Glutamatergic neuron (in vitro differentiated cells): ENCODE measurements at places on chromosomes 6 and 20.
A peak's percentile ranks its signal among the peaks of the same experiment; 100 is the strongest.

GRCh38 chr6:54085047-54085446 lies 26.2 kb upstream of the MLIP start:
- DNase-seq, result no peak

DNA sequence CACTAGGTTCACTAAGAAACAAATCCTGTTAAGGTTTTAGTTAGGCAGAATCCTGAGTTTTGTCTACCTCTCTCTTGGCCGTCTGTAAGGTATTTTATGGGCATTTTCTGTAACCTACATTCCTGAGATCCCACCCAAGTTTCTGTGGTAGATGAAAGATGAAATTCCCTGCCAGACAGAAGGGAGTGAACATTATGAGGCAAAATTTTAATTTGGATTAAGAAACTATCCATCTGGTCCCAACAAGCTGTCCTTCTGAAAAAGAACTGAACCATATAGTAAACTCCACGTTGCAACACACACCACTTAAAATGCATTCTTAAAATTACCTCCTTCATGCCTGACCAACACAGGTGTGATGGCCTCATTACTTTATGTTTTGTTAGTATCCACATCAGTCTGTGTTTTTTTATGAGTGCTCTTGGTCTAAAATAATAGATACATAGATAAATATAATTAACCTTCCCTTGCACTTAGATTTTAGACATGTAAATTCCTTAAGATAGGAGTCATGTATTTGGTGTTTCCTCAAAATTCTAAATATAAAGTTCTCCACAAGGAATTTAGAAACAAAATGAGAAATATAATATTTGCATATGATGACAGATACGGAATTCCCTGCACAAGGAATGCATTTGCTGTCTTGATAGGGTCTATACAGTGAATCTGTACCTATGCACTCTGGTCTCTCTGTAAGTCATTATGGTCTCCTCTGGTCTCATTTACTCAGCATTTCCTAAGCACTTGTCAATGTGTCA lies 86.5 kb downstream of the CHD6 start:
- no peak for DNase-seq

- no peak for DNase-seq
Observed at GRCh38 chr20:49893242-49894072, 21.9 kb downstream of the SPATA2 start.

- DNase-seq, result no peak
Observed at GRCh38 chr6:34152042-34152524, 6.2 kb upstream of the GRM4 start.

DNA sequence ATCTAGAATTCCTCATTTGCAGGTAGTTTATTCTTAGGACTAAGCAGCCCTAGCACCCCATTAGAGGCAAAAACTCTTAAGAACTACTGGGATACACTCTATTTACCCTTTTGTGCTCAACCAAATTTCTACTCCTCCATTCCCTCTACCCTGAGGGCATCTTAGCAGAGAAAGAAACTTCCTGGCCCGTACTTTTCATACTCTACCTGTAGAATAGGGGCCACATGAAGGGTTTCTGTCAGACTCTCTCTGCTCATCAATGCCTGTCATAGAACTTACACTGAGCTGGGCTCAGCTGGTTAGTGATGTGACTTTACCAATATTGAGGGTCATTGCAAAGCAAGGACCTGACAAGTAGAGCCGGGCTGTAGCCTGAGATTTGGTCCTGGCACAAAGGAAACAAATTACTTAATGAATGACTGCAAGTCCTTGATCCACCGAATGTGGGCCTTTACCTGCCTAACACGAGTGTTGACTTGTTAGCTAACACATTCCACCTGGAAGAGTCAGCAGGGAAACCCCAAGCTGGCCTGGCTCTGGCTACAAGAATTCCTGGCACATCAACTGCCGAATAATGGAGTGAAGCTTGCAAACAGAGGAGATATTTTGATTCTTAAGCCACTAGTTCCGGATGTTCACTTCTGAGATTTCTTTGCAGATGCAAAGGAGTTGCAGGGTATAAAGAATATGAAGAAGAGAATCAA lies 280.5 kb upstream of the JAG1 start:
- DNase-seq, result no peak

- no peak for DNase-seq
Observed at GRCh38 chr6:161079566-161080262, 88.1 kb downstream of the MAP3K4 start.

DNA sequence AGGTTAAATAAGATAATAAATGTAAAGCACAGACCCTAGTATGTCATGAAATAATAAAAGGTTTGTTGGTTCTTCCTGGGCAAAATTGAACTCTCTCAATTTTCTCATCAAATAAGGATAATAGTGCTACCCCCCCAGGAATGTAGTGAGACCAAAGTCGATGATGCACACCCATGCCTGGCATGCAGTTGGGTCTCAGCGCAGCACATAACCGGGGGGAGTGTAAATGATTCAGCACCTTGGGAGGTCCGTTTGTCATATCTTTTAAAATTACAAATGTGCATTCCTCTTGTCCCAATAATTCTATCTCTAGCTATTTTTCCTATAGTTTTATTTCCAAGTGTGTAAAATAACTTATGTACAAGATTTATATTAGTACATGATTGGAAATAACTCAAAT lies 31.3 kb upstream of the CCDC167 start:
- DNase-seq, result no peak

GRCh38 chr6:157763129-157763903 lies 59.7 kb upstream of the SNX9 start:
- no peak for DNase-seq

DNA sequence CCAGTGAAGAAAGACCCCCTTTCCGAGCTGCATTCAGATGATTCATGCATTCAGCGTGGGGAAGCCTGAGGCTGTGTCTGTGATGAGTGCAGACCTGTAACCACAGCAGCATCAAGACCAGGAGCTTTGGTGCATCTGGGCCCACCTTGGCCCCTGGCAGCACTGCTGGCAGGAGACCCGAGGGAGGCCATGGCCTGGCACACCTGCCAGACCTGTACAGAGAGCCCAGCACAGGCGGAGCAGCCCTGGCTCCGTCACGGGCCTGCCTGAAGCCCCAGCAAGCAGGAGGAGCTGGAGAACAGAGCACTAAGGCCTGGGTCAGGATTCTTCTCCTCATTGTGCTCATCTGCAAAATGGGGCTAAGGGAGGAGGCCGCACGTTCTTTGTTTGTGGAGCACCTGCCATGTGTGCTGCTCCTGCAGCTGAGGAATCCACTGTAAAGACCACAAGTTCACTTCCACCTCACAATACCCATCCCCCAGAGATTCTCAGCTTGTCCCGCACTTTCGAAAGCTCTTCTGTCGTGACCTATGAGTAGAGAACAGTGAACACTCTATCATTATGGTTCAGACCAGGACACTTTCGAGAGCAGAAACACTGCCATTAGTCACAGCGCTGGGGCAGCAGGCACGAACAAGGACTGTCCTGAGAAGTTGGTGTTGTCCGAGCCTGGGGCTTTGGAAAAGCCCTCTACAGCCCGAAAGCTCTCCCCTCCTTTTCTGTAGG lies 144.4 kb upstream of the CST7 start:
- DNase-seq, result no peak

GRCh38 chr6:138440758-138441357 lies 36.8 kb downstream of the HEBP2 start:
- DNase-seq, result no peak

GRCh38 chr20:20023395-20023794 lies 6.2 kb downstream of the NAA20 start:
- no peak for DNase-seq

- DNase-seq, result no peak
Observed at GRCh38 chr6:7758456-7758855, 32.6 kb downstream of the BMP6 start.

- DNase-seq, result no peak
Observed at GRCh38 chr6:10351791-10352190, 63.1 kb downstream of the TFAP2A start.

GRCh38 chr6:28657769-28658465 lies 132.2 kb downstream of the GPX5 start:
- peak; percentile 60 for DNase-seq

GRCh38 chr6:39342692-39343395 lies 20.3 kb upstream of the KCNK16 start:
- DNase-seq, result no peak

DNA sequence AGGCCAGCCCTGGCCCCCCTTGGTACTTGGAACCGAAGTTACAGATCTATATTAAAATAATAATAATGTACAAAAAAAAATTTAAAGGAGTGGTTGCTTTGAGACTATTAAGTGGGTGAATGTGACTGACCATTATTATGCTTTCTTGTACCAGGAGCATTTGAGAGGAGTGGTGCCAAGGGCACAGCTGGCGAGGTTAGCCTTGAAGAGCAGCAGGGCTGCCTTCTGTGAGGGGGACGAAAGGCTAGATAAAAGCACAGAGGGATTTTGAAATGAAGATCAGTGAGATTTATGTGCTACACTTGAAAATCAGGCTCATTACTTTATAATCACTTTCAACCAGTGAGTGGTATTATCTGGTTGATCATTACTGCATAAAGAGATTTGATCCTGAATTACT lies 48.6 kb downstream of the FIG4 start:
- no peak for DNase-seq

- no peak for DNase-seq
Observed at GRCh38 chr6:154914288-154914687, 80.8 kb upstream of the TIAM2 start.

DNA sequence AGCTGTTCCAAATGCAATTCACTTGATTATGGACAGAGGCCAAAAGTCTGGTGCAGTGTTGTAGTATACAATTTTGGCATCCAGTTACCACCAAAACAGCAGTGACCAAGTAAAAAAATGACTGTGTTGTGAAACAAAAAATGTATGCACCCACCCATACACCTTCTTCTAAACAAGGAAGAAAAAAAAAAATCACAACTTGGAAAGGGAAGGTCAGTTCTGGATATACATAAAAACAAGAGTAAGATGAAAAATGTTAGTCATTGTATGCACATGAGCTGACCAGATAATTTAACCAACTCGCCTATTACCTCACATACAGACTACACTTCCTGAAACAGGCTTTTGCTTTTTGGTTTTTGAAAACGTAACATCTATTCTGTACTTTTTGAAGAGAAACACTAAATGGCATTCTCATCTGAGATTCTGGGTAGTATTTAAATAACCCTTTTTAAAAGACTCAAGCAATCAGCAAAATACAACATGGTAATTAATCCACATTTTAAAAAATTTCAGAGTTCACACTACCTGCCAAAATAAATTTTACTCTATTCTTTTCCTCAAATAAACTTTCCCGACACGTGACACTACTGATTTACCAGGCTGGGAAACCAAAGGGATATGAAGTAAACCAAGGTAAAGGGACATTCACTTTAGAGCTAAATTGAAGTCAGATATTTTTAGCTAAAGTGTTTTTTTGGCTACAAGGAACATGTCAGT lies 141.6 kb upstream of the SHLD1 start:
- DNase-seq, result no peak

DNA sequence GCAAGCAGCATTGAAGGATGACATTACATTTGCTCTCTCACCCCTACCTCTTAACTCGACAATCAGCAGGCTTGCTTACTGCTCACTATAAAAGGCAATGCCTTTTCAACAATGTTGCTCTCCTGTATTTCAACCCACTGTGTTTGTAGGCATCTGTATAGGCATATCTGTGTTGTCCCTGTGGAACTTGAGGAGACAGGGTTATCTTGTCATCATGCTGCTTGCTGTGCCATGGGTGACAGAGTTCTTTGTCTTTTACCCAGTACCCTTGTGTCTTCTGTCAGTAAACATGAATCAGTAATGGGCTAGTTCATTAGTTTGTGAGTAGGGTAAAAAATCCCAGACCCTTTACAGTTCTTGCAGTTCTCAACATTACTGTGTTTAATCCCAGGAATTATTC lies 25.2 kb downstream of the PHF3 start:
- no peak for DNase-seq

DNA sequence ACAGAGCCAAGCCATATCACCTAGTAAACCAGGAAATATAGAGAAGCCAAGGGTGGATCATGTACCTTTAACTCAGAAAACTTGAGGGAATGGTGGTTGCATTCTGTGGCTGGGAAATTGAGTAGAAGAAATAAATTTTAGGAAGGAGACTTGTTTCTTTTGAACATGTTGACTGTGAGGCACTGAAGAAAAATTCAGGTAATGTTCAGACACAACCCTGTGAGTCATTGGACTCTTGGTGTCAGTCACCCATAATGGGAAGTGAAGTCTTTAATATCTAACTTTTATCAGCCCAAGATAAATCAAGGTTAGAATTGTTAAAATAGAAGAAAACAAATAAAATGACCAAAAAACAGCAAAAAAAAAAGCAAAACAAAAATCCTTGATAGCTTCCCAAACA lies 98.8 kb upstream of the GRIK2 start:
- no peak for DNase-seq

GRCh38 chr6:53579338-53579737 lies 34.4 kb upstream of the GCLC start:
- DNase-seq, result no peak

DNA sequence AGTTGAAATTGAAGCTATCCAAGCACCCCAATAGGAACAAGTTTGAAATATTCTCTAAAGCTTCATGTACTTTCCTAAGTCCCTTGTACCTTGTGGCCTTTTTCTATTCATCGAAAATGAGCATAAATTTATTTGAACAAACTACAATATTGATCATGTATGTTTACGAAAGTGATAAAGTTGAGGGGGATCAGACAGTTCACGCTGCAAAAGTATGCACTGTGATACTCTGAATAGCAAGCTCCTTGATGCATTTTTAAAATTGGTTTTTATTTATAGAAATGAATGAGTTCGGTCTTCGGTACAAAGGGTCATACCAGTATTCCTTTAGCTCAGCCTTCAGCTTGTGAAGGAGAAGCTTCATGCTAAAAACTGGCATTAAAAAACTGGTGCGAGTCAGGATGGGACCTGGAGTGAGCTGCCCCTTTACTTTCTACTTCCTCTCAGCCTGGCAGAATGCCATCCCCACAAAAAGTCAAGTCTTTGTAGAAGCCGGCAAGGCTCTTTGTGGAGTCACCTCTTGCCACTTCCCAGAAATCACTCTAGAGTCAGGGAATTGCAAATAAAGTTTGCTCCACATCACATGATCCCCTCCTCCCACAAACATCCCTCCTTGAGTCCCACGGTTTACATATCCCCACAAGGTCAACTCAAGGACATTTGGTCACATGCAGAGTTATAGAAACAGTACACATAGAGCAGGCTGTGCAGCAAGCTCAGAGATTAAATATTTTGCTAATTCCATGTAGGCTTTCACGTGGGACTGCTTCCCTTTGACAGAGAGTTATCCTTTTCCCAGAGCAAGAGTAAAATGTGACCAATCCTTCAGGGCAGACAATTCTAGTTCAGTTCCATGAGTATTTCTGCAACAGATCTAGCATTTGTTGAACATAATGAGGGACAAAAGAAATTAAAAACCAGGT lies 34.6 kb upstream of the ADGRF1 start:
- no peak for DNase-seq

DNA sequence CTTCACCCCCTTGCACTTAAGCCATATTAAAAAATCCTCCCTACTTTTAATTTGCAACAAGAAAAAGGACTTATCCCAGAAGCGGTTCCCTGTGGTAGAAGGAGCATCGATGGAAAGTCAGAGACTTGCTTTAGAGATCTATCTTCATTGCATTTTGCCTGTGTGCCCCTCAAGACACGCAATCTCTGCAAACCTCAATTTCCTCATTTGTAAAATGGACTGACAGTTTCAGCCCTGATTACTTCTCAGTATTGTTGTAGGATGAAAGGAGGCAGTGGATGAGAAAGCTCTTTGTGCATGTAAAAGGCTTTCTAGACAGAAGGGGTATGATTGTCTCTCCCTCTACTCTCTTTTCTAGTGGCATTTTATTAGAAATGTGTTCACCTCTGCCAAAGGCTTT lies 410.2 kb downstream of the CDC5L start:
- DNase-seq, result no peak
